ENCODE measurements at places on chromosomes 2 and 18.
A peak's percentile ranks its signal among the peaks of the same experiment; 100 is the strongest.

GRCh38 chr2:15315411-15315810 lies 245.7 kb downstream of the NBAS start:
- H3K36me3 ChIP-seq: no peaks in the 10 kb centered on the region
- no peak overlapping the region for H3K4me3 ChIP-seq
- H3K27me3 ChIP-seq: no peaks in the 10 kb centered on the region
- no peak for DNase-seq

GRCh38 chr2:218221000-218221399 lies 4.0 kb downstream of the ARPC2 start:
- H3K27me3 ChIP-seq: no peaks in the 10 kb centered on the region
- H3K36me3 ChIP-seq: peaks cover 52% of the 10 kb centered on the region

DNA sequence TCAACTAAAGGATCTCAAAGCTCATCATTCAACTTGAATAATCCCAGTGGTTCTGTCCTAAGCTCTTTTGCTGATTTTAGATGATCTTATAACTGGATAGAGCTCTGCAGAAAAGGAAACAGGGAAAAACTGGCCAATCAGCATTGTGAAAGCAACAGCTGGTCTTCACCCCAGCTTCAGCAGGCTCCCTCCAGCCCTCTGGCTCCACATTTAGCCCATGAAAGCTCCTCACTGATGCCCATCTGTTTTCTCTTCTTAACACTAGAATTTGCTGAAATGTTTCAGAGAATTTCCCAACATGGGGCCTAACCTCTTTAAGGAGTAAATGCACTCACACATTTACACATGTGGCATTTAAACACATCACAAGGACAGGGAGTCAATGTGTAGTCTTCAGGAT lies 223.3 kb downstream of the CNTNAP5 start:
- H3K27ac ChIP-seq: no peak overlapping the region
- DNase-seq: no peak
- H3K36me3 ChIP-seq: no peaks in the 10 kb centered on the region
- H3K27me3 ChIP-seq: no peaks in the 10 kb centered on the region
- no peaks in the 10 kb centered on the region for H3K4me1 ChIP-seq
- H3K4me3 ChIP-seq: no peak overlapping the region

GRCh38 chr2:37585295-37585908 lies 86.0 kb downstream of the CDC42EP3 start:
- peak overlapping the region; percentile 6 for H3K4me3 ChIP-seq
- peak overlapping the region; percentile 65 for H3K27ac ChIP-seq
- H3K36me3 ChIP-seq: no peaks in the 10 kb centered on the region
- no peak for DNase-seq
- H3K4me1 ChIP-seq: peaks cover 62% of the 10 kb centered on the region

DNA sequence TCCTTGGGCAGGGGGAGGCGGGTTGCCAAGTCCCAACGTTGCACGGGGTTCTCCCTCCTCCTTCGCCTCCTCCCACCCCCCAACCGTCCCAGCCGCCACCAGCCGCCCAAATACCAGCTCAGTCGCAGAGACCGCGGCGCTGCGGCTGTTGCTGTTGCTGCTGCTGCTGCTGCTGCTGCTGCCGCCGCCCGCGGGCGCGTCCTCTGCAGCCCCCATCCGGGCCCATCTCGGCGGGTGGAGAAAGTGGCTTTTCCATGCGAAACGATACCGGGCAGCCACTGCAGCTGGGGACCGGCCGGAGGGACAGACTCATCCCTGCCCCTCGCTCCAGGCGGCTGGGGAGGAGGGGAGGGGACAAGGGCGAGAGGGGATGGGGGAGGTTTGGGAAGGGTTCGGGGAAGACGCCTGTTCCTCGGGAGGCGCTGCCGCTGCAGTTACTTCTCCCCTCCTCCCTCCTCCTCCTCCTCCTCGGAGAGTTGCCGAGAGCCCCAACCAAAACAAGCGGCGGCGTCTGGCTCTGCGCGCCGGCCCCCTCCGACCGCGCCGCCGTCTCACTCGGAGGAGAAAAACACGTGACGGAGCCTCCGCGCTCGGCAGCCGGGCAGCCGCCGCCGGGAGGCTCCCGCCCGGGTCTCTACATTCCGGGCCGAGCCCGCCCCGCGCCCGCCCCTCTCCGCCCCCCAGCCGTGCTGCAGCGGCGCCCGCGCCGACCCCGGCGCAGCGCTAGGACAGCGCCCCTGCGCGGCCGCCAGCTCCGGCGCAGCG lies at the start of gene IRS1:
TSS of gene IRS1 (minus strand) at position 610 of the 765 bp plus-strand sequence. CDS start 1,082 bp downstream, outside the sequence.
- peaks cover 56% of the 10 kb centered on the region for H3K4me1 ChIP-seq
- peak; percentile 48 for DNase-seq
- peaks cover 10% of the 10 kb centered on the region for H3K27me3 ChIP-seq
- H3K36me3 ChIP-seq: no peaks in the 10 kb centered on the region
- peak within 1 kb of the TSS; percentile 74 for H3K4me3 ChIP-seq

GRCh38 chr2:146665800-146666199 lies 1179.0 kb upstream of the ACVR2A start:
- H3K27ac ChIP-seq: no peak overlapping the region
- no peaks in the 10 kb centered on the region for H3K36me3 ChIP-seq
- no peak overlapping the region for H3K4me3 ChIP-seq
- no peaks in the 10 kb centered on the region for H3K4me1 ChIP-seq
- no peaks in the 10 kb centered on the region for H3K27me3 ChIP-seq
- no peak for DNase-seq

DNA sequence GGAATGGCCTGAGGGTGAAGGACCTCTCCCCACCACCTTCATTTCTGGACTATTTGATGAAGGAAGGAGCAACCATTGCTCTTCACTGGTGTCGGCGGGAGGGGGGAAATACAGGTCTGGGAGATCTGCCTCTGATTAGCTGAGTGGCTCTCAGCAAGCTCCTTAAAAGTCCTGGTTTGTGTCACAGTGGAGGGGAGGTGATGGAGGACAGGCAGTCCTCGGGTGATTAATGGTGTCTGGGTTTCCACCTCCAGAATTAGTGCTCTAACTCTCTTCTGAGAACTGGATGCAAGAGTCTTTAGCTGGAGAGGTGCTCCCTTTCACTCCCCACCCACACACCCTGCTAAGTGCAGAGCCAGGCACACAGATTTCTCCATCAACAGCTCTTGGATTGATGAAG lies 83.2 kb downstream of the TTC32 start:
- no peak for DNase-seq
- H3K4me1 ChIP-seq: no peaks in the 10 kb centered on the region
- no peaks in the 10 kb centered on the region for H3K36me3 ChIP-seq
- no peak overlapping the region for H3K27ac ChIP-seq
- H3K27me3 ChIP-seq: no peaks in the 10 kb centered on the region
- no peak overlapping the region for H3K4me3 ChIP-seq

- no peaks in the 10 kb centered on the region for H3K4me1 ChIP-seq
- no peak for DNase-seq
- H3K27ac ChIP-seq: no peak overlapping the region
- H3K27me3 ChIP-seq: no peaks in the 10 kb centered on the region
Measured at GRCh38 chr18:38752430-38752829, 1186.8 kb upstream of the CELF4 start.

DNA sequence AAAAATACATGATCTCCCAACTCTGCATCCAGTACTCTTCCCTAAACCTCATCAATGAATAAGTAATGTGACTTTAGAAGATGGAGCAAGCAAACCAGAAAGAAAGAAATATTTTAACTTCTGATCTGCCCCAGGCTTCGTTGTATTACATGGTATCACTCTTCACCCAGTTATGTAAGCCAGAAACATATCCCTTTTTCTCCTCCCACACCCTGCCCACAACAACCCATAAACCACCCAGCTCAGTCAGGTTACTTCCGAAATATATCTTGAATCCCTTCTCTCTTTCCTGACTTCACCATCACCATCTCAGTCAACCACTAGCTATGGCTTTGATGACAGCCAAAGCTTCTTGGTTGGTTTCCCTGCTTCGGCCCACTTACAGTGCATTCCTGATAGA lies 295.8 kb upstream of the PARD3B start:
- H3K36me3 ChIP-seq: no peaks in the 10 kb centered on the region
- H3K4me3 ChIP-seq: no peak overlapping the region
- H3K27me3 ChIP-seq: no peaks in the 10 kb centered on the region
- H3K27ac ChIP-seq: no peak overlapping the region
- DNase-seq: no peak

DNA sequence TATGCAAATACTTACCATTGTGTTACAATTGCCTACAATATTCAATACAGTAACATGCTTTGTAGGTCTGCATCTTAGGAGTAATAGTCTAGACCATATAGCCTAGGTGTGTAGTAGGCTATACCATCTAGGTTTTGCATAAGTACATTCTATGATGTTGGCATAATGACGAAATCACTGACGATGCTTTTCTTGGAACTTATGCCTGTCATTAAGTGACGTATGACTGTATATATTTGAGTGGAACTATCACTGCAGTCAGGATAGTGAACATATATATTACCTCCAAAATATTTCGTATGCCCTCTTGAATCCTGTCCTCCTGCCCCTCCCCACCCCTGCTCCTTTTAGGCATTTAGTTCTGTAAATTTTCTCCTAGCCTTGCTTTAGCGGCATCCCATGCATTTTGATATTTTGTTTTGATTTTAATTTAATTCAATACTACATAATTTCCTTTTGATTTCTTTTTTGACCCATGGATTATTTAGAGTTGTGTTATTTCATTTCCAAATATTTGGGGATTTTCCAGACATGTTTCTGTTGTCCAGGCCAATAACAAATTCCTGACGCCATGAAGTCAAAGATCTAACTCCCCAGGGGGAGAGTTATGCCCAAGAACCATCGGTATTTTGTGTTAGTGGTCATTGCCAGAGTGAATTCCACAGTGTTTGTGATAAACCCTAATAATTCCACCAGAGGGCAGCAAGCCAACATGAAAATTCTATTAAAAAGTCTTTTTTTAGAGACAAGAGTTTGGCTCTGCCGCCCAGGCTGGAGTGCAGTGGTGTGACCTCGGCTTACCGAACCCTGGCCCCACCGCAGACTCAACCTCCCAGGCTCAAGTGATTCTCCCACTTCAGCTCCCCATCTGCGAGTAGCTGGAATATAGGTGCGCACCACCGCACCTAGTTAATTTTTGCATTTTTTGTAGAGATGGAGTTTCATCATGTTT lies 24.2 kb upstream of the CASP8 start:
- H3K4me3 ChIP-seq: peak overlapping the region; percentile 80
- peak; percentile 16 for DNase-seq
- H3K27ac ChIP-seq: no peak overlapping the region
- peaks cover 48% of the 10 kb centered on the region for H3K4me1 ChIP-seq

GRCh38 chr2:219404954-219405353 lies 13.2 kb upstream of the DES start:
- no peak overlapping the region for H3K27ac ChIP-seq
- H3K4me3 ChIP-seq: no peak overlapping the region
- H3K36me3 ChIP-seq: no peaks in the 10 kb centered on the region
- DNase-seq: no peak
